ENCODE measurements at places on chromosomes 12 and 14.

DNA sequence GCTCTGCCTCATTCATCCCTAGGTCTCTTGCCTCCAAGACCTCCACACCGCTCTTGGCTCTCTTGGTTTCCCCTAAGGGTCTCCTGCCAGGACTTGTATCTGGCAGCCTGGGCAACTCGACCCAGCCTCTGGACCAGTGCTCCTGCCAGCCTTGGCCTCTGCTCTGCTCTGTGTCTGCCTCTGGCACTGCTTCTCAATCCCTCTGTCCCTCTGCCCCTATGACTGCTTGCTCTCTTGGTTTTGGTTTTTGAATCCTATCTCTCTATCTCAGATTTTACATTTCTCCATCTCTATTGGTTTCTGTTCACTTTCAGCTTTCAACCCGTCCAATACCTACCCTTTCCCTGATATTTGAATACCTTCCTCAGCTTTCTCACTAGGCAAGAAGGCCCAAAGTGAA, 6.3 kb downstream of the ITGA5 start:
- no peak for DNase-seq

DNA sequence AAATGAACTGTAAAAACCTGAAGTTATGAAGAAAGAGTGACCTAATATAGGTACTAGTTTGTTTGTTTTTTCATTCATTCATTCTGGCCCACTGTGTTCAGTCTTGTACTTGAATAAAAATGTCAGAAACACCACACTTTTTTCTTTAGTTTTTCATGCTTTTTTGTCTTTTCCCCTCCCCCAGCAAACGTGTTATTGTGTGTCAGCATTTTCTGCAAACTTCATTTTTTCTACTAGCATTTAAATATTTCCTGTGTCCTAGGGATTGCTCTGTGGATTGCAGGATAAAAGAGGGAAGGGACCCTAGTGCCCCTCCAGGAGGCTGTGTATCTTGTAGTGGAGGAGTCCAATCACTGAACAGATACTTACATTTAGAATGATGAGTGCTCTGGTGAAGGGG, 42.2 kb downstream of the ETNK1 start:
- no peak for DNase-seq

DNA sequence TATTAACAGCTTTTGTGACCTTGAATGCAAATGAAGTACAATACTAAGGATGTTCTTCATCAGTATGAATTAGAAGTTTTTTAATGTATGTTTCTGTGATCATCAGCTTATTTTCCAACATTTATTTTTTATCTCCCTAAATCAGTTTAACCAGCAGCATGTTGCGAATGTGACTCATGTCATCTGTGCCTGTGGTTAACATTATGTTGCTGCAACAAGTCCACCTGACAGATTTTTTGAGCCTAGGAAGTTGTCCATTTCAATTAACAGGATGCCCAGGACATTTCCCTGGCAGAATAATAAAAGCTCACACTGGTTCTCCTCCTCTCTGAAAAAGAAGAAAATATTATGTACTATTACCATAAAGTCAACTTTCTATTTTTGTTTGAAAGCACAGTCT, 155.5 kb downstream of the SYT1 start:
- no peak for DNase-seq

- DNase-seq: no peak
Measured at GRCh38 chr12:100554608-100555077, 18.8 kb upstream of the GAS2L3 start.

GRCh38 chr14:46550836-46551235, 100.7 kb downstream of the RPL10L start:
- DNase-seq: no peak

DNA sequence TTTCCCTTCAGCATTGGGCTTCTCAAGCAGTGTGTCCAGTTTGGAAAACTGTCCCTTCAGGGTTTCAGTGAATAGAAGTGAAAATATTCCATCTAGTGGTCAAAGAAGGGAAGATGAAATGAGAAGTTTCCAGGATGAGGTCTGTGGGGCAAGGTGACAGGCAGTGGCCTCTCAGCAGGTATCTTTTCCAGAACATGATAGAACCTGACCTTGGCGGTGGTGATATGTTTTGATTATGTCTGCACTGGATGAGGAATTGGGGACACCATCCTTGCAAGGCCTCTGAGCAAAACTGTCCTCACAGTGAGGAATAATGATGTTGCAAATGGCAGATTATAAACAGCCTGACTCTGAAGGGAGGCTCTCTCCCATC, 4.7 kb downstream of the GPX2 start:
- DNase-seq: no peak

- DNase-seq: no peak
Measured at GRCh38 chr14:106215229-106215628, 688.8 kb downstream of the TMEM121 start.

DNA sequence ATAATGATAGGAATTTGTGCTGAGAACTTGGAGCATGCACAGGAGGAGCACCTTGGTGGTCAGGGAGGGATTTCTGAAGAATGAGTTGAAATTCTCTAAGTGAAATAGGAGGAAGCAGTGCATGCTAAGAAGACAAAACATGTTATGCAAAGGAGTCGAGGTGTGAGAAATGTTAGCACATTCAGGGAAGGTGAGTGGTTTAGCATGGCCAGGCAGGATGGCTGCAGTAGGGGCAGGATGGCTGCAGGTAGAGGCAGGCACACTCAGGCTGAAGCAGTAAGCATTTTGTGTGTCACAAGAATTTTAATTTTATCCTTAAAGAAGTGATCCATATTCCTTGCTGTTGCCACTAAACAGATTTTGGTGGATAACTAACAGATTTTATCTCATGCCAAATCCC, 46.3 kb downstream of the CATSPERB start:
- no peak for DNase-seq

Measured in activated naive CD4-positive, alpha-beta T cell treated with anti-CD3 and anti-CD28 coated beads for 36 hours (primary cell).